Activated naive CD4-positive, alpha-beta T cell treated with Interleukin-2 at 50 U/mL for 16 hours (primary cell): ENCODE measurements at places on chromosomes 6 and 20.
A peak's percentile ranks its signal among the peaks of the same experiment; 100 is the strongest.

DNA sequence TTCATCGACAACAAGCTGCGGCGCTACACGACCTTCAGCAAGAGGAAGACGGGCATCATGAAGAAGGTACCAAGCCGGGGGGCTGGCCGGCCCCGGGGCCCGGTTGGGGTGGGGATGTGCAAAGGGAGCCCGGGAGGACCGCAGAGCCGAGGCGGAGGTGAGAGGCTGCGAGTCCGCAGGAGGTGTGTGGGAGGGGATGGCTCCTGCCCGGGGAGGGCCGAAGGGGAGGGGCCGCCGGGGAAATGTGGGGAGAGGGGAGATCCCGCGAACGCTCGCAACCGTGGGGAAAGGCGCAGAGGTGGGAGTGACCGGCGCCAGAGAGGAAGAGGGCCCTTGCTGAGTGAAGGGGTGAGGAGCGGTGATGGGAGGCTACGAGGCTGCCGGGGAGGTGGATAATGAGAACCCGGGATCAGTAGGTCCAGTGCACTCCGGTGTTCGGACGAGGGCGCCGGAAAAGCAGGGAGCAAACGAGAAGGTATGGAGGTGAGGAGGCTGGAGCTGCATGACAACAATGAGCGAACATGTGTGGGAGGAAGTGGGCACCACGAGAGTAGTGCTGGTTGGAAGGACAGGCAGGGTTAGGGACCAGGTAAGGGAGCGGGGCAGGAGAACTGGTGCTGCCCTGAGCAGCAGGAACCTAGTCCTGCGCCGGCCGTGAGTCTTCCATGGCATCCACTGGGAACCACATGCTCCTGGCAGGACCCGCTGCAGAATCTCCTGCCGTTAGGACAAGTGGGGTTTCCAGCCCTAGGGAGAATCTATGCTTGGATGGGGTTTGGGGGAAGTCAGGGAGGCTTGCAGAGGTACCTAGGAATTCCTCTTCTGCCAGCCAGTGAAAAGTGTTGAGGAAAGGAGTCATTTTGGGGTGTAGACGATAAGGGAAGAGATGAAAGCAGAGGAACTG lies 1.3 kb downstream of the SRF start:
- peak; percentile 67 for DNase-seq

GRCh38 chr20:58942549-58942948 lies 38.5 kb upstream of the NELFCD start:
- no peak for DNase-seq

GRCh38 chr6:72966628-72967280 lies 258.5 kb downstream of the KHDC1L start:
- DNase-seq, result no peak

- DNase-seq, result peak; percentile 22
These were observed 663 bp downstream of the LST1 start for GRCh38 chr6:31586599-31587281.

DNA sequence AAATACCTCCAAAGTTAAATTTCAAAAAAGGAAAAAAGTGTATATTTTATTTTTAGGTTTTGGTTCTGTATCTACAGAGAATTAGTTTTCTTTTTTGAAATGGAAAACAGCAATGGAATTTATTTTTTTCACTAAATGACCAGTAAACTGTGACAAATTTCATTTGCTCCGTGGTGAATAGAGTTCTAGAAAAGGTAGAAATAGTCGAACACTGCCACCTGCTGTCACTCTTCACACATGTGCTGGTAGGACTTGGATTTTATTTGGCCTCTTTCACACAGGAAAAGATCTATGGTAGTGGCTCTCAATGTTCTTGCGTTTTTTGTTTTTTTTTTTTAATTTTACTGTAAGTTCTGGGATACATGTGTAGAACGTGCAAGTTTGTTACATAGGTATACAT lies 312.5 kb downstream of the EYA4 start:
- no peak for DNase-seq

DNA sequence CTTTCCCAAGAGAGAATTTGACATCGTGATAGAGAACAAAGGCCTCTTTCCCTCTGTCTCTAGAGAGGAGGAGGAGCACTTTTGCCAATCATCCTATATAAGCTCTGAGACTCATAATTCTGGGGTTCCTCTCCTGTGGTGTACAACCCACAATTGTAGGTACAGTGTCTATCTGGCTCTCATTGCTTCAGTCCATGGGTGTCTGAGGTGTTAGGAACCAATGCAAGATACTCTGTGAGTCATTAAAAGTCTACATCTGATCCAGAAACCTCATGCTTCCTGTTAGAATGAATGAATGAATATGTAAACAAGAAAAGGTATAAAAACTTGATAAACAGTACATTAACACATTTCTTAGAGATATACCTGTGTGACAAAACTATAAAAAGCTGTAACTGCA lies 356.7 kb downstream of the QKI start:
- no peak for DNase-seq

DNA sequence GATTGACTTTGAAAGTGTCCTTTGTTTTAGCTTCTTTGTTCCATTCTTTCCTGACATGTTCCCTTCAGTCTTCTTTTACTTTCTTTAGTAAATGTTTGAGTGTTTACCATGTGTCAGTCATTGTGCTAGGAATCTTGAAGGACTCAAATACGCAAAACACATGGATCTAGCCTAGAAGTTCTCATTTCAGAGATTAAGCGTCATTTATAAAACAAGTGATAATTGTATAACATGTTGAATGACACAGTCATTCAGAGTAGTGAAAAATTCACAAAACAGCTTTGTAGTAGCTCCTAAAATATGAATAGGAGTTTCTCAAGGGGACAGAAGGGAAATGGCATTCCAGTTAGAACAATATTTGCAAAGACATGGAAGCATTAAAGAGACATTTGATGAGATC lies 66.9 kb downstream of the MACROD2 start:
- DNase-seq, result no peak

GRCh38 chr6:136740050-136740974 lies 52.0 kb downstream of the MAP3K5 start:
- no peak for DNase-seq

- no peak for DNase-seq
These were observed 79.1 kb downstream of the ELOVL4 start for GRCh38 chr6:79868098-79868722.

- DNase-seq, result no peak
These were observed 134.7 kb downstream of the RCAN2 start for GRCh38 chr6:46356543-46356942.

- DNase-seq, result no peak
These were observed 83.5 kb upstream of the SULF2 start for GRCh38 chr20:47868744-47869143.

DNA sequence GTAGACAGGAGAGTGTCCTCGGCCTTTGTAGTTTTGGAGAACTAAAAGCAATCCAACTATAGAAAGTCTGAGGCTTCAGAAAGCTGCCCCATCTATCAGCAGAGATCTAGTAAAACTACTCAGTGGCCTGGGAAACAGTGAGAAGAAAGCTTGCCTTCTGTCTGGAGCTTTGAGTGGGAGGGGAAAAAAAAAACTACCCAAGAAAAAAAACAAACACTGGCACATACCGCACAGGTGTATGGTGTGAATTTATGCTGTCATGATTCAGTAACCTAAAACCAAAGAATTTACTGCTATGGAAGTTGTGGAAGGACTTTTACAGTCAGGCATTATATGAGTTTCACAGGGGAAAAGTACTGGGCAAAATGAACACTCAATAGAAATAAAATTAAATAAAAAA lies 280.5 kb downstream of the ADGRB3 start:
- DNase-seq, result no peak

- peak; percentile 44 for DNase-seq
These were observed 1.5 kb downstream of the BAK1 start for GRCh38 chr6:33578588-33579011.

DNA sequence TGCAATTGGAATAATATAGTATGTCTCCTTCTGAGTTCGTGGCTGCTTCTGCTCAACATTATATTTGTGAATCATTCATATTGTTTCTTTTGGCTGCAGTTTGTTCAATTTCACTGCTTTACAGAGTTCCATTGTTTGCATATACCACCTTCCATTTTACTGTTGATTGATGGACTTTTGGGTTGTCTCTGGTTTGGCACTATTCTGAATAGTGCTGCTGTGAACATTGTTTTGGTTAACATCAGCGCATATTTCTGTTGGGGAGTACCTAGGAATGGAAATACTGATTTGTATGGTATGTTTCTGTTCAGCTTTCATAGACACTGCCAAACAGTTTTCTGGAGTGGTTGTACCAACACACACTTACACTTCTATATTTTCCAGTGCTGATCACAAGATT lies 46.9 kb downstream of the UST start:
- DNase-seq, result no peak

GRCh38 chr6:30857549-30857948 lies 26.8 kb upstream of the DDR1 start:
- DNase-seq, result no peak

DNA sequence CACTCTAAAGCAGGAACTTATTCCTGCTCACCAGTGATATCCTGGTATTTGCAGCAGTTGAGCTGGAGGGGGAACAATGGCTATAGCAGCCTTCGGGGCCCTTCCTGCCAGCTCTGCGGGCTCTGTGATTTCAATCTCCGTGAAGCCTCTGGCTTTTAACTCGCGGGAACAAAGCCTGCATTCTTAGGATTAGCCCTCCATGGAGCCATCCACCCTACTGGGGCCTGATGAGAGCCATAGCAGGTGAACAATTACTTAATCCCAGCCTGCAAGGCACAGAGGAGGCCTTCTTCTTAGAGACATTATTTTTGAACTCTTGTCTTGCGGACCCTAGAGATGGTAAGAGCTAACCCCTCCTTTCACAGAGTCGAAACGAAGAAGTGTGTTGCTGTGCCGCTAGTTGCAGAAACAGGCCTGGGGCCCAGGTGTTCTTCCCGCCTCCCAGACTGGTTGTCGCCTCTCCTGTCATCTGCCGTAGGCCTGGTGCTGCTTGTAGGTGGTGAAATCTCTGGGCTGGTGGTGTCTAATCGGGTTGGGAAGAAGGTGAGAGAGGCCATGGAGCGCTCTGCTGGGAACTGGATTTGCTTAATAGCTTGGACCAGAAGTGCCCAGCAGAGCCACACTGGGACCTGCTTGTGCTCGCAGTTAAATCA lies 9.7 kb downstream of the GHRH start:
- DNase-seq, result no peak

GRCh38 chr20:25539742-25540672 lies 45.3 kb downstream of the NINL start:
- no peak for DNase-seq

DNA sequence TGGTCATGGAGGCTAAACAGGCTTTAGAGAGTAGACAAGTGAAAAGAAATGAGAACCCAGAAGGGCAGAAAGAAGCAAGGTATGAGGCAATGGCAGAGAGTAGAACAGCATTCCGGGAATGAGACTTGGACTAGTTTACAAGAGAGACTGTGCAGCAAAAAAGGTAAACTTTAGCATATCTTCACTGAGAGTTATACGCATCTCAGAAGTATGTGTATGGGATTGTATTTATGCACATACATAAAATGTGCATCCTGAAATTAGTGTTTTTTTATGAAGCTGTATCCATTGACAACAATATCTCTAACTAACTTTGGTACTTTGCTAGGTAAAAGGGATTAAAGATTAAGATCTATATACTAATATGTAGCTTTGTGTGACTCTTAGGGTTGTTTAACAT lies 753.6 kb downstream of the BCKDHB start:
- DNase-seq, result no peak

DNA sequence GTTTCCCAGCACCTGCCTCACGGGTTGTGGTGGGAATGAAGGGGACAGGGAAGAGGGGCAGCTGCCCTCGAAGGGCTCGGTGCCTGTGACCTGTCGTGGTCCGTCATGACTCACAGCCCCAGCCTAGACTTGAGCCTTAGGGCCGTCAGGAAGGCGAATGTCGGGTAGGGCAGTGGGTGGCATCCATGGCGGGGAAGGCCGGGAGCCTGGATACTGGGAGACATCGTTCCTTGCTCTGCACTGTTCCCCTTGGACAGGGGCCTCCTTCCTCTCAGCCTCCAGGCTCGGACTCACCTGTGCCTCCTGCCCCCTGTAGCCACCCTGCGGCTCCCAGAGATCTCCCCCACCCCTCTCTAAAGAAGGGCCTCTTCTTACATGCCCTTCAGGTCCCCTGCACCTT lies 52.2 kb upstream of the APCDD1L start:
- DNase-seq, result no peak

- no peak for DNase-seq
These were observed 1.6 kb upstream of the RPS12 start for GRCh38 chr6:132812756-132813172.

- DNase-seq, result no peak
These were observed 94.5 kb upstream of the VSTM2L start for GRCh38 chr20:37808233-37809070.

DNA sequence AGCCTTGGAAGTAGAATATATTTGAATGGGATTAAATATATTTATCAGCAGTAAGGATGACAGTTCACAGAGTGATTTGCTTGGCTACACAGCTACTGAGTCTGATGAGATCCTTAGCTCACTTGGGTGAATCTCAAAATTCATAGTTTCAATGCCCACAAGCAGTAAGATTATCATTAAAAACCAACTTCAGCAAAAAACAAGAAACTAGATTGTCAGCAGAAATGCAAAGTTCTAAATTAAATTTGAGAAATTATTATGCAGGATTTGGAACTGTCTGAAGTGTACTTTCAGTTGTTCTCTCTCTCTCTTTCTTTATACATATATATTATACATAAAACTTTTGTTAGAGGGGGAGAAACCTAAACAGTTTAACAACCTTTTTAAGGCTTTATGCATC lies 288.8 kb upstream of the SASH1 start:
- no peak for DNase-seq

- DNase-seq, result no peak
These were observed 15.1 kb downstream of the HIVEP2 start for GRCh38 chr6:142929751-142930358.

DNA sequence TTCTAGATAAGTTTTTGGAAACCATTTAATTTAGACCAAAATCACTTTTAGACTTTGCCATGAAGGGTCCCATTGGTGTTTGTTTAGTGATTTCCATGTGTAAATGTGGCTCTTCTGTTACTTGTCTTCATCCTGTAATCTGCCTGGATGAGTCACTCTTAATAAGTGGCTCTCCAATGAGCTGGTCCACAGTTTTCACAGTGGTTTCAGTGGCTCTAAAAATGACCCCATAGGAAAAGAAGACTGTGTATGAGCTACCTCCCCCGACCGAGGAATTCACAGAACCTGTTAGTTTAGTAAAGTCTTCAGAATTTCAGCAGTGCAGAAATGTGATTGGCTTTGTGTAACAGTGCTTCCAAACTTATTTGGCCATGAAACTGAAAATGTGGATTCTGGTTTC lies 492.0 kb upstream of the MARCKS start:
- DNase-seq, result no peak

GRCh38 chr20:8464368-8464767 lies 332.3 kb downstream of the PLCB1 start:
- no peak for DNase-seq
